Mesangial cell (primary cell): ENCODE measurements at places on chromosomes 2 and 18. TPM values are rescaled to one million over a fixed set of nuclear protein-coding genes. Genes with fewer than 3 reads are reported as not detected.

The SERPINB13 gene
- total RNA-seq = not detected in 2 replicates

The C1QL2 gene
- not detected in 2 replicates for total RNA-seq

The POU3F3 gene
- 0.98 and 11.3 TPM in 2 replicates for total RNA-seq

The LCT gene
- total RNA-seq = not detected in 2 replicates

The ST8SIA5 gene
- 0.13 TPM in 1 of 2 replicates, not detected in the other for total RNA-seq

The AGXT gene
- not detected in 2 replicates for total RNA-seq

The ADNP2 gene
- total RNA-seq = 20.7 and 20.9 TPM in 2 replicates

The CREG2 gene
- total RNA-seq = 2.8 TPM in 1 of 2 replicates, not detected in the other

The ACVR1C gene
- total RNA-seq = under 0.01 TPM in 2 replicates

The WDR75 gene
- 20.2 and 30.1 TPM in 2 replicates for total RNA-seq

The FAHD2B gene
- total RNA-seq = 6.2 and 16.6 TPM in 2 replicates

The SF3B6 gene
- total RNA-seq = 108 and 109 TPM in 2 replicates

The BCL2 gene
- 2.3 and 16.0 TPM in 2 replicates for total RNA-seq

The GLI2 gene
- total RNA-seq = 17.1 and 25.5 TPM in 2 replicates

The COLEC12 gene
- total RNA-seq = 1.6 and 9.4 TPM in 2 replicates

The GPAT2 gene
- under 0.01 and 2.9 TPM in 2 replicates for total RNA-seq

The REL gene
- 2.4 and 4.3 TPM in 2 replicates for total RNA-seq

The LYG2 gene
- total RNA-seq = not detected in 2 replicates

The ACOXL gene
- not detected in 2 replicates for total RNA-seq

The LONRF2 gene
- 0.49 and 1.9 TPM in 2 replicates for total RNA-seq

The DSC3 gene
- total RNA-seq = 1.6 and 5.4 TPM in 2 replicates

The KYNU gene
- total RNA-seq = under 0.01 TPM in 1 of 2 replicates, not detected in the other

The GATA6 gene
- 20.7 and 26.0 TPM in 2 replicates for total RNA-seq

The C2orf68 gene
- total RNA-seq = 15.5 and 17.7 TPM in 2 replicates

The FSHR gene
- total RNA-seq = not detected in 2 replicates

The INHBB gene
- under 0.01 TPM in 1 of 2 replicates, not detected in the other for total RNA-seq

The MTIF2 gene
- 14.8 and 18.9 TPM in 2 replicates for total RNA-seq

The SH3BP4 gene
- 69.3 and 113 TPM in 2 replicates for total RNA-seq

The TACR1 gene
- not detected in 2 replicates for total RNA-seq

The SAG gene
- not detected in 2 replicates for total RNA-seq

The FMNL2 gene
- 21.7 and 28.8 TPM in 2 replicates for total RNA-seq

The PRSS56 gene
- not detected in 2 replicates for total RNA-seq

The CNOT9 gene
- total RNA-seq = 44.2 and 77.7 TPM in 2 replicates

The KLHL41 gene
- under 0.01 TPM in 2 replicates for total RNA-seq

The RNU2-63P gene
- total RNA-seq = not detected in 2 replicates

The NFU1 gene
- 27.4 and 43.5 TPM in 2 replicates for total RNA-seq

The SLC4A3 gene
- total RNA-seq = 9.0 and 20.0 TPM in 2 replicates

The CGREF1 gene
- total RNA-seq = 2.4 and 2.5 TPM in 2 replicates

The GPR35 gene
- 0.25 and 0.33 TPM in 2 replicates for total RNA-seq

The TLX2 gene
- not detected in 2 replicates for total RNA-seq

The G6PC2 gene
- not detected in 2 replicates for total RNA-seq

The LRRC30 gene
- total RNA-seq = not detected in 2 replicates

The PLGLB1 gene
- total RNA-seq = 0.49 and 0.63 TPM in 2 replicates

The CNNM4 gene
- 8.0 and 8.8 TPM in 2 replicates for total RNA-seq

The SH2D6 gene
- 0.38 TPM in 1 of 2 replicates, not detected in the other for total RNA-seq
